ENCODE measurements at places on chromosomes 2 and 18.

DNA sequence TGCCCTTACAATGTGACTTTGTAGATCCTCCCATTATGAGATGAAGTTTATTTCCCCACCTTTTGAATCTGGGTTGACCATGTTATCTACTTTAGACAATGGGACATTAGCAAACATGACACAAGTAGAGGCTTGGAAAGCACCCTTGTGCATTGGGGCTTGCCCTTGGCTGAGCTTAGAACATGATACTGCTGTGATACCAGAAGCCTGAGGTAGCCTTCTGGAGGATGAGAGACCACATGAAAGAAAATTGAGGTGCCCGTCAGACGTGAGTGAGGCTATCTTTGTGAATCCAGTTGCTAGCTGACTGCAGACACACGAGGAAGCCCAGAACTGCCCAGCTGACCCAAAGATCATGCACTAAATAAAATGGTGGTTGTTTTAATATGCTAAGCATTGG, 341.2 kb downstream of the CYP26B1 start:
- DNase-seq: no peak

GRCh38 chr18:23515911-23516546, 12.7 kb downstream of the RMC1 start:
- peak; percentile 58 for DNase-seq

GRCh38 chr2:47034973-47035609, 119.5 kb upstream of the MCFD2 start:
- DNase-seq: no peak

- DNase-seq: no peak
Observed at GRCh38 chr2:66585587-66585986, 150.7 kb downstream of the MEIS1 start.

DNA sequence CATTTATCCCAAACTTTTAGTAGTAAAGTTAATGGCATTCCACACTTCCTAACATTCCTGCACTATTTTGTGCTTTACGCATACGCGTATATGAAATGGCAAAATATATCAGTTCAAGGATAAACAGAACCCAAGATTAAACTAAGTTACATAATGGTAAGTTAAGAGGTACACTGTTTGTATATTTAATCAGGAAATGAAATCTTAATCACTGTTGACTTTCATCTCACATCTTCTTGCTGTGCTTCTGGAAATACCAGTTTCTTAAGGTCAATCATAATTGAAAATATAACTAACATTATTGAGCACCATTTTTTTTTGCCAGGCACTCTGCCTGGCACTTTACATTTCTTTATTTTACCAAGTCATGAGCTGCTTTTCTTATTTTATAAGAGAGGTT, 565.2 kb downstream of the LRP1B start:
- no peak for DNase-seq

- no peak for DNase-seq
Observed at GRCh38 chr2:37653093-37653492, 18.3 kb downstream of the CDC42EP3 start.

DNA sequence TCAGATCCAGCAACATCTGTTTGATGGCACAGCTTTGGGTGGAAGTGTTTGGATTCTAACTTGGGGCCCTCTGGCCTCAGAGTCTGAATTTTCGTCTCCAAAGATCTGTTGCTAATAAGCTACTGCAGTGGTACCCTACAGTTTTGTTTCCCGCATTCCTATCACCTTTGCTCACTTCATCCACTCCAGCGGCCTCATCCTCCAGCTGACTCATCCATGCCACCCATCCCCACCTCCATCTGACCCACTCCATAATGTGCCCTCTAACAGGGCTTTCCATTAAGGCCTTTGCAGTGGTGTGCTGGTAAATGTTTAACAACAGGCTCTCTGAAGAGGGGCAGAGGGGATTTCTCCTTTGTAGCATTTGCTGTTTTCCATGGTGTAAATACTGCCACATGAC, 225.5 kb downstream of the TGIF1 start:
- no peak for DNase-seq

GRCh38 chr2:5695654-5696403, 3.6 kb downstream of the SOX11 start:
- DNase-seq: no peak

GRCh38 chr18:59101830-59102414, 37.8 kb upstream of the SEC11C start:
- DNase-seq: no peak

DNA sequence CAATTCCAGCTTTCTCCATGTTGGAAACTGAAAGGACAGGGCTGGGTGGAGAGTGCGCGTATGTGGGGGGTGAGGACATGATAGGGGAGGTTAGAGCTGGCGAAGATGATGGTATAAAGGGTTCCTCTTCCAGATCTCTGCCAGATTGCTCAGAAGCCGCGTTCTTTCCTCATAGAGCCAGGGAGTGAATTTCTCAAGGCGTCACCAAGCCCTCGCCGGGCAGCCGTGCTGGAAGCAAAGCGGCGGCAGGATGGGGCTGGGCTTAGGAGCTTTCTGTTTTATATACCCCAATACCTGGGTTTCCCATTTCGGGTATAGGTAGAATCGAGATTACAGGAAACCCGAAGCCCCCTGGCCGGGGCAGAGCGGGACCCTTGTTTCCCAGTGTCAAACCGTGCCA, 43.8 kb downstream of the DDX18 start:
- no peak for DNase-seq

GRCh38 chr2:46389417-46389916, 89.9 kb upstream of the TMEM247 start:
- DNase-seq: no peak

DNA sequence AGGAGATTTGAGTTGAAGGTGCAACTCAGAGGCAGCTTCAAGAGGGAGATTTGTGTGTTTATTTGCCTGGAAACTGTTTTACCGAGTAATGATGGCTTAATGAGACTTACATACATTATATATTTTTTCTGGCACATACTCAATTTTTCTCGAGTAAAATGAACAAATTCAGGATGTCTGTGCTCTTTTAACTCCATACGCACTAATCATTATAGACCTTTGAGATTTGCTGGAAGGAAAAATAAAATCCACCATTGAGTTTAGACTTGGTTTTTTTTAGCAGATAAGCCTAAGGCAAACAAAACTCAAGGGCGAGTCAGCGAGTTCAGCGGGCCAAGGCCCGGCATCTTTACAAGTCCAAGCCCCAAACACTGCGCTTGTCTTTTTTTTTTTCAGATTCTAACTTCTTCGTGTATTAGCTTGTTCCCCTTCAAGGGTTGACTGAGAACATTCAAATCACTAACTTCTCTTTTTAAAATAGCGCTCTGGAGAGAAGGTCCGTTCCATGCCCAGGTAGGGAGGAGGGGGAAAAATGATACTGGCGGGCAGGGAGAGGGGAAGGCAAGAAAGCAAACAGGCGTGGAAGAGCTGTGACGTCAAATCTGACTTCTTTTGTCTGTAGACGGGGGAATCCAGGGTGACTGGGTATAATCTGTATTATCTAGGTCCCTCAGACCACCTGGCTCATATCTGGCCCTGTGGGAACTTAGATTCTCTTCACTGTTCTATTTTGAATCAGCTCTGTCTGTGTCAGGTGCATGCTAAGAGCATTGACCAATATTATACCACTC, 72.7 kb upstream of the MAP3K20 start:
- DNase-seq: no peak

DNA sequence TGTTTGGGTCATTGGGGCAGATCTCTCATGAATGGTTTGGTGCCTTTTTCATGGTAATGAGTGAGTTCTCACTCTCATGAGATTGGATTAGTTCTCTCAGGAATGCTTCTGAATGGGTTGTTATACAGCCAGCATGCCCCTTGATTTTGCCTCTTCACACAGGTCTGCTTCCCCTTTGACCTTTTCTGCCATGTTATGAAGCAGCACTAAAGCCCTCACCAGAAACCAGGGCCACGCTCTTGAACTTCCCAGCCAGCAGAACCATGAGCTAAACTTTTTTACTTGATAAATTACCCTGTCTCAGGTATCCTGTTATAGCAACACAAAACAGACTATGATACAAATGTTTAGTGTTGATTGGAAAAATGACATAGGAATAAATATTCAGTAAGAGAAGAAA, 57.3 kb downstream of the ICA1L start:
- DNase-seq: no peak

GRCh38 chr2:31267437-31268120, 33.6 kb downstream of the EHD3 start:
- DNase-seq: no peak

- DNase-seq: peak; percentile 91
Observed at GRCh38 chr2:201780674-201781493, at the start of gene ALS2. Gene ALS2, minus strand, starts transcription at chr2:201780933. Its CDS starts 12,048 bp downstream, at chr2:201768885.

DNA sequence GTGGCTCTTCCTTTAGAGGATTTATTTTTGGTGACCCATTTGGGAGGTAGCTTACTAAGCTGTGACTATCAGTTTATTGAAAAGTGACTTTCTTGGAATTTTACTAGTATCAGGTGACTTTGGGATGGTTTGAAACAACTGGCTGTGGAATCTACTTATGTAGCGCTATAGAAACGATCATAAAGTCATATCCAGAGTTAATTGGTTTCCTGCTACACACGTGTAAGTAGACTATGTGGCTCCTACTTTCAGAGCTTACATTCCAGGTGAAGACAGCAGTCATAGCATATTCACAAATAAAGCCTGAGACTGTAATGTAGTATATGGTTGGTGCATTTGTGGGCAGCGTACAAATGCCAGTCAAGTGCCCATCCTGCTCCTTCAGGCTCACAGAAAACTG, 308.9 kb downstream of the ZNF521 start:
- DNase-seq: no peak

DNA sequence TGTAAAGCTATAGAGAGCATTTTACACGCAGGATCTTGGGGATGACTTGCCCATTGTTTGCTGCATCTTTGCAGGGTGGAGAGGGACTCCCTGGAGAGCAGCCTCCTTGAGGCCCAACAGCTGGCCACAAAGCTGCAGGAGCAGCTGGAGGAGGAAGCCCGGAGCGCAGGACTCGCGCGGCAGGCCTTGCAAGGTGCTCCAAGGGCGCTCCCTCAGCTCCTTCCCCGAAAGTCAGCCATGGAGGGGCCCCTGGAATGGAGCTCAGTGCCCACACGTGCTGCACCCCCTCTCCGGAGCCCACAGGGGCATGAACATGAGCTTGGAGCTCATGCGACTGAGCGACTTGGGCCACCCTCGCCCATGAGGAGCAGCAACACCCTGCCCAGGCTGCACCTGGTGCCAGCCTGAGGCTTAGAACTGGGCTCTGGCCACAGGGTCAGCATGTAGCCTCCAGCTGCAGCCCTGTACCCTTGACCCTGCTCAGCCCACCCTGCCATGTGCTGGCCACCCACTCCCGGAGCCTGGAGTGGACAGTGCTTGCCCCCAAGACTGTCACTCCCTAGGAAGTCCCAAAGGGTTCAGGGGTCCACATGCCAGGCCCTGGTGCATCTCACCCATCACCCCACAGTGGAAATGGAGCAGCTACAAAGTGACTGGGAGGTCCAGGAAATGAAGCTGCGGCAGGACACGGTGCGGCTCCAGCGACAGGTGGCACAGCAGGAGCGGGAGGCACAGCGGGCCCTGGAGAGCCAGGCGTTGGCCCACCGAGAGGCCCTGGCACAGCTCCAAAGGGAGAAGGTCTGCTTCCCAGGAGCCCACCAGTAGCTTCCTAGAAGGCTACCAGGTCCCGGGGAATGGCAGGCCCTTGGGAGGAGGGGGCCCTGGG, 43.0 kb downstream of the CROCC2 start:
- DNase-seq: no peak

GRCh38 chr2:68318914-68319397, 793 bp downstream of the CNRIP1 start:
- DNase-seq: no peak

GRCh38 chr2:15092691-15093090, 460.2 kb downstream of the LRATD1 start:
- DNase-seq: no peak

Data from activated effector memory CD4-positive, alpha-beta T cell treated with Interleukin-2 at 50 U/mL for 16 hours (primary cell).